ENCODE measurements at places on chromosomes 12 and 14.

GRCh38 chr12:12115514-12115913 lies 44.8 kb downstream of the BCL2L14 start:
- no peak for DNase-seq

DNA sequence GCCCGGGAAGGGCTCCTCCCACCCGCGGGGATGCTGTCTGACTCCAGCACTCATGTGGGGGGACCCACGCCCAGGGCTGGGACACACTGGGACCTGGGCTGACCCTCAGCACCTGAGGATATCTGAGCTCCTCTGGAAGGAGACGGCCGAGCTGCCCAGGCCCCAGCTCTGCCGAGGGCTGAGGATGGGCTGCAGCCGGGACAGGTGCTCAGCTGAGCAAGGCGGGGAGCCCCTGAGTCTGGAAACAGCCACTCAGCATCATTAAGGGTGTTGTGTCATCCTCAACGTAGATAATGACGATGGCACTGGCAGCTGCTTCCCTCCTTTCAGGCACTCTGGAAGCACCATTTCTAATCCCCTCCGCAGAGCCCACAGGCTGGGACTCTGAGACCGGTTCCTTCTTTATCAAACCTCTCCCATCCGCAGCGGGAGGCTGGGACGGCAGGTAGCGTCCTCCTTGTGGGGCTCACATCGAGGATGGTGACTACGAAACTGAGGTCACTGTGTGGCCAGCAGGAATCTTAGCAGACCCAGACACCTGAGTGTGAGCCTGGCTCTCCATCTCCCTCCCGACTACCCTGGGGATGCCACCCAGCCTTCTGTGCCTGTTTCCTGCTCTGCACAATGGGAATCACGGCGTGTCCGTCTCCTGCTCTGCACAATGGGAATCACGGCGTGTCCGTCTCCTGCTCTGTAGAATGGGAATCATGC lies 26.7 kb upstream of the SFSWAP start:
- DNase-seq: no peak

DNA sequence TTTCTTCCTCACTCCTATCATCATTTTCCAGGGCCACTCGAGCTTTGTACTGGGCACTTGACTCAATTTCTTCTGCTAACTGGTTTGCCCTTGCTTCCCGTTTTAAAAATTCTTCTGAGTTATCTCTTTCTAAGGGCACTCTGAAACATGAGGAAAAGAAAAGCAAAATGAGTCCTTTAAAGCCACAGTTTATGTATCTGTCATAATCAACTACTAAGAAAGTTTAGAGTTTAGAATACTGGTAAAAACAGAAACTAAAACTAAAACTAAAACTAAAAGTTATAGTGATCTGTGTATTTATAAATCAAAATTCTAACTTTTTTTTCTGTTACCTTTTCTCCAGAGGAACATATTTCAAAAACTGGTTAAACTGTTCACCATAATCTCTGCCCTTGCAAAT lies 79.2 kb downstream of the ATXN2 start:
- DNase-seq: no peak

DNA sequence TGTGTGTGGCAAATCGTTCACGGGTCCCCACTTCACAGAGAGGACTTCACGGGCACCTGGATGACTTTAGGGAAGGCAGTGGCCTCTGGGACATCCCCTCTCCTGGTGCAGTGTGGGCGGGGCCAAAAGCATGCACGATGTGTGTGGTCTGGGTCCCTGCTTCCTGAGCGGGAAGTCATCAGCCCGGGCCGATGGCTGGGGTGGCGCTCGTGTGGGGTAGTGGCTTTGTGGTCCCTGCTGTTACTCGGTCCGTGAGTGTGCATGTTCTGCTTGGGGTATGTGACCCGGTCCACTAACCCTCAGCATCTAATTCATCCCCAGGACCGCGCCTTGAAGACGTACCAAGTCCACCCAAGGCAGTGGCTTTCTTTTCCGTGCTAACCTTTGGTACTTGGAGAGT lies 142.5 kb upstream of the RTL1 start:
- DNase-seq: no peak

GRCh38 chr12:55019784-55020183 lies at the start of gene NEUROD4:
TSS of gene NEUROD4 (plus strand) at chr12:55019974. CDS start at chr12:55026440, 6,466 bp downstream.
- no peak for DNase-seq

DNA sequence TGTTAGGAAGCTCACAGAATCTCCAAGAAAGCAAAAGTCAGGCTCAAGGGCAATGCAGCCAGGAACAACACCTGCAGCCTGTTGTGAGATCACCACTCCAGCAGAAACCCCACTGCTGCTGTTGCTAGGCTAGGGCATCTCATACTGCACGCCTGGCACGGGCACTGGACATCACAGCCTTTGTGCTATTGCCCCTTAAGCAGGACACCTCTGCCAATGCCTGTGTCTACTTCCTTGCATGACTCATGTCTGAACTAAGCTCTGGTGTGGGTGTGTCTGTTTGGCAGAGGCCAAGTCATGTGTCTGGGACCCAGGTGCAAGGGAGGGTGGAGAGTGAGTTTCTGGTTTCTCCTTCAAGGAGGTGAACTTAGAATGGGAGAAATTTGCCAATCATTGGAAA lies 10.0 kb upstream of the DDX47 start:
- peak; percentile 42 for DNase-seq

GRCh38 chr14:104136472-104137296 lies 1.7 kb upstream of the KIF26A start:
- DNase-seq: no peak

GRCh38 chr12:73486256-73486655 lies 1051.4 kb upstream of the ATXN7L3B start:
- no peak for DNase-seq

DNA sequence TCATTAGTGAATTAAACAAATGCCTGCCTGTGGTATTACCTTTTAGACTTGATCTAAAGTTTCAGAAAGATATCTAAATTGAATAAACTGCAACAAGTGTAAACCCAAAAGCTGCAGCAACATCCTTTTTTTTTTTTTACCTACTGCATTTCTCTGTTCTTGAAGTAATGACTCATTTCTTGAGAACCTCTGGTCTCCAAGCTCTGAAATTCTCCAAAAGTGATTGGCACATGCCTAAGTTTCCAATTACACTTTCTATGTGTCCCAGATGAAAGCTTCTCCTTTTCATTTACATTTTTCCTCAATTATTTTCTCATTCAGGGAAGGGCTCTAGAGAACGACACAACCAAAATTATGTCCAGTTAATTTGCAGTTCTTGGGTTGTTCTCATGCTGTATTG lies 435.2 kb upstream of the DCN start:
- no peak for DNase-seq

GRCh38 chr14:50362764-50363713 lies 33.6 kb downstream of the CDKL1 start:
- DNase-seq: peak; percentile 34

- no peak for DNase-seq
Observed at GRCh38 chr14:68421116-68421515, 371.8 kb downstream of the ZFP36L1 start.

DNA sequence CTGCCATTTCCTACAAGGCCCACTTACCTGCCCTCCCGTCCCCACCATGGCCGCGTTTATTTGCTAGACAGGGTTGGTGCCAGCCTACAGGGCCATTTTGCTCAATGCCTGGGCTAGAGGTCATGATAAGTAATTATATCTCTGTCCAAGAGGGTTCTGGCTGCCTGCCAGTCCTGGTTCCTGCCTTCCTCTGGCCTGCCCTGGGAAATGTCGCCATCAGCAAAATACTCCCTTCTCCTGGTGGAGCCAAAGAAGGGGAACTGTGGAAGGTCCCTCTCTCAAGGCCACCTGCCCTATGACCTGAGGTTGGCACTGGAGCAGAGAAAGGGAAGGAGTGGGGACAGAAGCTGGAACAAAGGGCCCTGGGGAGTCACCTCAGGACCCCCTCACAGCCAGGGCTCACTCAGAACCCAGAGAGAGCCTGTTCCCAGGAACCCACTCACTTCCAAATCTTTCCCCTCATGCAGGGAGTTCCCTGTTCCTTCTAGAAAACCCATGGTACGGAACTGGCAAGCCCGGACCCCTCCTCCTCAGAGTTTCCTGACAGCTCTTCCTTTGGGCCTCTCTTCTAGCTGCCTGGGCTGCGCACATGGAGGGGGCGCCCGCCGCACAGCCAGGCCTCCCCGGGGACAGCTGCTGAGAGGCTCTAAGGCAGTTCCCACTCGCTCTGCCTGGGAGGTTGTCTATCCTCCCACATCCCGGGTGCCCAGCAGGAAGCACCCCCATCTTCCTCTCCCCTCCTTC lies 280.5 kb downstream of the DPF3 start:
- DNase-seq: no peak

DNA sequence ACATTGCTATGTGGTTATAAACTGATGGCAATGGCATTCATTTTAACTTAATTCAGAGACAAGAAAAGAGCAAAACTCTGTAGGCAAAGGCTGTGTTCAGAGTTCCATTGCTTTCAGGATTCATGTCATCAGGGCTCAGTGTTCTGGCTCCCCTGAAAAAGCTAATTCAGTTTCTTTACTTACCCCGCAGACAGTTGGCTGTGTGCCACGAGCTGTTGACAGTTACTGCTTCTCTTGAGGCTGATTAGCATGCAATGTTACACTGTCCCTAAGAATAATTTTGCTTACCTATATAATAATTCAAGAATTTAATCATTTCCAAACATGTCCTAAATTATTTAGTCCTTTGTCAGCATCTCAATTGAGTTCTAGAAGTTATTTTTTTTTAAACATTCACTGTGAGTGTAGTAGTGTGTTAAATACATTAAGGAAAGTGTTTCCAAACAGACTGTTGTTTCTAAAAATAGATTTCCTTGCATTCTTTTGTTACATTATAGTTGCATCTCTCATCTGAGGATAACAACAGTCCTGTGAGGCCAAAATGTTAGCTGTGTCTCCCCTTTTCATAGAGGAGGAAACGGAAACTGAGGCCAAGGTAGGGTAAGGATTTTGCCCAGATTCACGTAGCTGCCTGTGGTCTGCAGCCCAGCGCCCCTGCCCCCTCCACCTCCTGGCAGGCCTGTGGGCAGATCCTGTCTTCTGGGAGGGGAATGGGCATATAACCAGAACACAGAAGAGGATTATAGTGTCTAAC lies 98.6 kb downstream of the PELI2 start:
- no peak for DNase-seq

- DNase-seq: no peak
Observed at GRCh38 chr14:96631621-96632362, 129.6 kb downstream of the PAPOLA start.

DNA sequence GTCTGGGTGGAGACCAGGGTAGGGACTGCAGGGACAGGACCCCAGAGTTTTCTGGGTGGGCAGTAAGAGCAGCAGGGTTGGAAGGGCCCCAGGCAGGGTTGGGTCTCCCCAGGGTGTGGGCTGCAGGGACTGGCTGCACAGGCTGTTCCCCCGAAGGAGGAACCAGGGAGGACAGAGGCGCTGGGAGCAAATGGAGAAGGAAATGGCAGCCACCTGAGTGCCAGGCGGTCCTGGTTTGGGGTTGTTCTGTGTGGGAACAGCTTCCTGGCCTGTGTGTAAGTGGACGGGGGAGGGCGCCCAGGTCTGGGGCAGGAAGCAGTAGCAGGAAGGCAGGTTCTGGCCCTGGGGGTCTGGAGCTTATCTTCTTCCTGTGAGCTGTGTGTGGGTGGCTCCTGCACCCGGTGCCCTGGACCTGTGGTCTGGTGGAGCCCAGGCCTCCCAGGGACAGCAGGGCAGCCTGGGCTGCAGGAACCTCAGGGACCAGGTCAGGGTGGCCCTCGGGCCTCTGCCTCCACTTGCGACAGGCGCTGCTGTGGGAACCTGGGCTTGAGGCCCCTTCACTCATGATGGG lies 372.8 kb downstream of the TMEM121 start:
- DNase-seq: no peak

- DNase-seq: no peak
Observed at GRCh38 chr12:108935159-108935763, 55.4 kb downstream of the DAO start.

GRCh38 chr14:49959822-49960408 lies 67.0 kb downstream of the ARF6 start:
- no peak for DNase-seq

- no peak for DNase-seq
Observed at GRCh38 chr14:82626156-82627066, 1092.8 kb upstream of the SEL1L start.

DNA sequence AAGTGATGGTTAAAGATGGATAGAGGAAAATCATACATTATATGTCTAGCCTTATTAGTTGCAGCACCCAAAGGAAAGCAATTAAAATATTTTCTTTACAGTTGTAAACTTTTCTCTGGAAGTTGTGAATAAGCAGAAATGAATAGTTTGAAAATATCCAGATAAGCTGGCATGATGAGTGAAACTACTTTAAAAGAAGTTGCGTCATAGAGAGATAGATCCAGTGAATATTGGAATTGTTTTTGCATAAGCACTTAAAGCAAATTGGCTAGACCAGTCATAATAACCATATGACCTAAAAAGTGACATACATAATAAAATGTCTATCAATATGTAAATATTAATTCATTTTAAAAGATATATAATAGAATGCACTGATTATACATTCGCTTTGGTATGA lies 132.1 kb downstream of the SOX5 start:
- DNase-seq: no peak

DNA sequence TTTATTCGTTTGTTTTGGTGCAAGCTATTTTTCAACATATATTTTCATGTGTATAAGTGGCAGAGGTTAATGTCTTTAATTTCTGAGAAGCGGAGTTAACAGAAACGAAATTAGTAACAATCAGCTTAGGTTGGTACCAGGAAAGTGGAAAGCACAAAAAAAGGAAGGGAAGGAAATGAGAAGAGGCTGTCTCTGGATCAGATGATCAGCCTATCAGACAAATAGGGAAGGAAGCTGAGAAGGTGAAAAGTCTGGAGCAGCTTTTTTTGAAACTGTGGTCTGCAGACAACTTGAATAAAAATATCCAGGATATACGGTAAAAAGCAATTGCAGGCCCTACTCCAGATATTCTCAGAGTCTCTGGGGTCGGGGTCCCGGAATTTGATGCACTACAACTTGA lies 265.0 kb downstream of the SSPN start:
- no peak for DNase-seq

DNA sequence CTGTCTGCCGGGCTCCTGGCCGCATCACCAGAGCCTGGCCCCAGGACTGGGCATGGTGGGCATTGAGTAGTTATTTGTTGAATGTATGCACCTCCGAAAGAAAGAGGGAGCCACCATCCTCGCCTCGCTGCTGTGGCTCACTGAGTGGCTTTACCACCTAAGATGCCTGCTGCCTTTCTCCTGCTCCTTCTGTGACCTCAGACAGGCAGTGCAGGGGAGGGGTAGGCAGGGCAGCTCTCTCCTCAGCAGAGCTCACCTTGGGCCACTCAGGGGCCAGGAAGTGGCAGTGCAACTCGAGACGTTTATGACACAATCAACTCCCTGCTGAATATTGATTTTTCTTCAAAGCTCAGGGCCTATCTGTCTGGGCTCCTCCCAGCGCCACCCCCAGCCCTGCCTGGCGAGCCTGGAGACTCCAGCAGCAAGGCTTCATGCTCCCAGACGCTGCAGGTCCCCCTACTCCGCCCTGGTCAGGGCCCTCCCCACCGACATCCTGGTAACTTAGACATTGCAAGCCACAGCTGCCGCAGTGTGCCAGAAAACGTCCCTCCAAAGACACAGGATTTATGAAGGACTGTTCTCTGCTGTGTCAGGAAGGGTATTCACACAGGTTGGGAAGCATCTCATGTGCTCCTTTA lies 84.3 kb upstream of the DIO3 start:
- DNase-seq: no peak
